ENCODE measurements at places on chromosomes 1 and 21. TPM values are rescaled to one million over a fixed set of nuclear protein-coding genes. Genes with fewer than 3 reads are reported as not detected.

Gene RNF187
- total RNA-seq: 40.6 TPM

Gene LRRC71
- total RNA-seq: not detected

Gene MPL
- total RNA-seq: 1.1 TPM

Gene GABPB2
- 20.6 TPM for total RNA-seq

Gene YIPF1
- total RNA-seq: 16.9 TPM

Gene BRINP3
- 12.7 TPM for total RNA-seq

Gene WARS2
- 12.8 TPM for total RNA-seq

Gene RASSF5
- total RNA-seq: 6.6 TPM

Gene PTGFRN
- total RNA-seq: 60.0 TPM

Gene DPT
- 119 TPM for total RNA-seq

Gene KCNJ15
- total RNA-seq: 0.81 TPM

Gene ADAMTS1
- total RNA-seq: 68.5 TPM

Gene B3GALNT2
- 73.1 TPM for total RNA-seq

Gene F13B
- not detected for total RNA-seq

Gene TP53BP2
- total RNA-seq: 58.1 TPM

Gene ERICH3
- not detected for total RNA-seq

Gene OR10J5
- not detected for total RNA-seq

Gene AQP10
- 0.12 TPM for total RNA-seq

Gene NID1
- total RNA-seq: 239 TPM

Gene TMPRSS15
- not detected for total RNA-seq

Gene EXO1
- not detected for total RNA-seq

Gene CENPF
- total RNA-seq: 18.4 TPM

Gene LRIG2
- total RNA-seq: 13.6 TPM

Gene VANGL1
- 9.7 TPM for total RNA-seq

Gene MDM4
- 24.3 TPM for total RNA-seq

Measured in gastroesophageal sphincter (tissue), 4 donors.